ENCODE measurements at places on chromosomes 3 and 15. TPM values are rescaled to one million over a fixed set of nuclear protein-coding genes. Genes with fewer than 3 reads are reported as not detected.
A peak's percentile ranks its signal among the peaks of the same experiment; 100 is the strongest.

DNA sequence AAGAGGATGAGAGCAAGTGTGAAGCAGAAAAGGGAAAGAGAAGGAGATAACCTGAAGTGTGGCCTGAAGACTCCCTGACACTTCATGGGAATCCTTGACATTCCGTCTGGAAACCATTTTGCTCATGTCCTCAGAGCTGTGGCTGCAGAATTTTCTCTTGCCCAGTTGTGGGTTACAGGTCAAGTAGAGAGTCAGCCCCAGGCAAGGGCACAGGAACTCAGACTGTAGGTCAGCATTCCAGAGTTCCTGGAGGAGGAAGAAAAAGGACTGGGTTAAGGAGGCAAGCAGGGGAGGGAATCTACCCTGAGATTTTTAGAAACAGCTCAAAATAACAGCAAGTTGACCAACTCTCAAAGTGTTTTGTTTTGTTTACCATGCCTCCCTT is 4.1 kb upstream of the THSD4 start:
- no peak overlapping the region for H3K4me3 ChIP-seq
- no peaks in the 10 kb centered on the region for H3K27me3 ChIP-seq
- DNase-seq, result no peak
- no peaks in the 10 kb centered on the region for H3K4me1 ChIP-seq
- no peaks in the 10 kb centered on the region for H3K36me3 ChIP-seq

DNA sequence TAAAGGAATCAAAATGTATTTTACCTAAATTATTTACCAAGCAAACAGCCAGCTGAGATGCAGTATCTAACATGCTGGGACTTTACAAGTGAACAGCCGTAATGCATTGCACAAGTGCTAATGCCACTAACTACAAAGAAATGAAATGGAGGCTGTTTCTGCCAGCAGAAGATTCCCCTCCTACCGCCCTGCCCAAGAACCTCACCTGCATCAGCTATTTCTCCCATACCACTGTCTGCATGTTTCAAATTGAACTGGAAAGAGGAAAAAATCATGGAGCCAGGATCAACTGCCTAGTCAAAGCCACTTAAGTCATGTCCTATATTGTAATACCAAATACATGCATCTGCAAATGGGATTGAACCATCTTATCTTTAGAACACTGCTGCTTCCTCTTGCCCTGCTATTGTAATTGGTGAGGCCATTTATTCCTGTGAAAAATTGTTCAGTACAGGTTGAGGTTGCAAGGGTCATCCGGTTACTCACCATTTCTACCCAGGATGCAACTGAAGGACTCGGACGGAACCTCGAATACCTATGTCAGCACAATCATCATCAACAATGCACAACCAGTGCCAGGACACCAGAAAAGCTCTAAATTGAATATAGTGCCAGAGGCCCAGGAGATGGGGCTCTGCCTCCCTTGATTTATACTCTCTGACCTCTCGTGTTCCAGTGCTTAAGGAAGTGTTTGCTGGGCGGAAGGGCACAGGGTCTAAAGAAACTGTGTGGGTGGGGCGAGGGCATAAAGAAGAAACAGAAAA is 27.5 kb downstream of the ANXA2 start:
- no peaks in the 10 kb centered on the region for H3K36me3 ChIP-seq
- peaks cover 21% of the 10 kb centered on the region for H3K4me1 ChIP-seq
- DNase-seq, result peak; percentile 45
- no peak overlapping the region for H3K4me3 ChIP-seq
- no peaks in the 10 kb centered on the region for H3K27me3 ChIP-seq

GRCh38 chr3:55894605-55895004 is 407.5 kb upstream of the WNT5A start:
- DNase-seq, result no peak
- no peaks in the 10 kb centered on the region for H3K27me3 ChIP-seq
- H3K4me3 ChIP-seq, result no peak overlapping the region

DNA sequence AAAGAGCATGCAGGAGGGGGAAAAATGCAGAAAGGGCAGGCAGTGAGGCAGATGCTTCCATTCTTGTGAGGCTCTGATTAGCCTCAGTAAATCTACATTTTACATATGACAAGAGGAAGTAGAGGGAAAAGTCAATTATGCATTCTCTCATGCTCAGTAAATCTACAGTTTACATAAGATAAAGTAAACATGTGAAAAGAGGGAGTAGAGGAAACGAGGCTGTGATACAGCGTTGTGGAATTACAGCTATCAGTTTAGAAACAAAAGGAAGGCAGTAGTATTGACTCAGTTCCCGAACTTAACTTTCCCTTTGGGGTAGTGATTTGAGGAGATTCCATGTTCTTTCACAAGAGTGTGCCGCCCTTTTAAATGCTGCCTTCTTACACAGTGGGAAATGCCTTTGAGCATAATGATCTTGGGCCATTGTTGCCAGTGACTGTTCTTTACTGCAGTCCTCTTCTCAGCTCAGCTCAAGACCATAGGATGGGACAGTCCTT is 39.3 kb downstream of the OSTN start:
- no peaks in the 10 kb centered on the region for H3K4me1 ChIP-seq
- no peaks in the 10 kb centered on the region for H3K27me3 ChIP-seq
- no peak overlapping the region for H3K27ac ChIP-seq
- no peaks in the 10 kb centered on the region for H3K36me3 ChIP-seq
- H3K4me3 ChIP-seq, result no peak overlapping the region

DNA sequence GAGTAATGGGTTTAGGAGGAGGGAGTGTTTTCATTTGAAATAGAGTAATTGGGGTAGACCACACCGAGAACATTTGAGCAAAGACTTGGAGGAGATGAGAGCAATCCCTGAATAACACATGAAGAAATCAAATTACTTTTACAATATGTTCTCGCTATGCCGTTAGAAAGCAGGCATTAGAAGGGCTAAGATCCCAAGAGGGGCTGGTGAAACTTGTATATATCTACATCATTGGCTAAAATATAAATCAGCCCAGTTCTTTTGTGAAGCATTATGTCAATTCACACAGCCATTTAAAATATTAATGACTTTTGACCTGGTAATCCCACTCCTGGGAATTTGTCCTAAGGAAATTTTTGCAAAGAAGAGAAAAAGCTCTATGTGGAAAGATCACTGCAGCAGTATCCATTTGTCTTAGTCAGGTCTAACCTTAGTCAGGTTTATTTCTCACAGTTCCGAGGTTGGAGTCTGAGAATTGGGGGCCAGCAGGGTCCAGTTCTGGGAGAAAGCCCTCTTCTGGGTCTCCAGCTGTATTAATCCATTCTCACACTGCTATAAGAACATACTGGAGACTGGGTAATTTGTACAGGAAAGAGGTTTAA is 31.0 kb downstream of the CCDC32 start:
- H3K4me3 ChIP-seq, result no peak overlapping the region
- no peaks in the 10 kb centered on the region for H3K27me3 ChIP-seq
- no peak for DNase-seq
- H3K27ac ChIP-seq, result no peak overlapping the region
- H3K4me1 ChIP-seq, result no peaks in the 10 kb centered on the region

- no peaks in the 10 kb centered on the region for H3K36me3 ChIP-seq
- DNase-seq, result no peak
- no peaks in the 10 kb centered on the region for H3K27me3 ChIP-seq
- no peak overlapping the region for H3K27ac ChIP-seq
These were observed 38.1 kb downstream of the TM2D3 start for GRCh38 chr15:101614001-101614585.

DNA sequence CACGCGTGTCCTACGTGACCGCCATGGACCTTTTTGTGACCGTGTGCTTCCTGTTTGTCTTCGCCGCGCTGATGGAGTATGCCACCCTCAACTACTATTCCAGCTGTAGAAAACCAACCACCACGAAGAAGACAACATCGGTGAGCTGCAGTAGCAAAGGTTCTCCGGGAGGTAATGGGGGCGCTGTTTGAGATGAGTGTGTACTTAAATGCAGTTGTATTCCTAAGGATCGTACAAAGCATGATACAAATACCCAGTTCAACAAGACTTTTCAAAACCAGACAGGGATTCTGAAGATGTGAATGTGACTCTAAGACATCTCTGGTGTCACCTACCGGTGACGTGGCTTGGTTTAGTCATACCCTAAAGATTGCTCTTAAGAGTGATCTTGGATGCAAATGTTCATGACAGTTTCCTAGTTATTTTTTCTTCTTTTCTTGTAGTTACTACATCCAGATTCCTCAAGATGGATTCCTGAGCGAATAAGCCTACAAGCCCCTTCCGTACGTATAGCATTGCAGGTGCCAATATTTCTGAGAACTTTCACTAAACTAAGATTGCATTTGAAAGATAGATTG is 556.6 kb downstream of the GABRG3 start:
- no peak for DNase-seq
- H3K4me3 ChIP-seq, result no peak overlapping the region
- H3K27ac ChIP-seq, result no peak overlapping the region
- H3K4me1 ChIP-seq, result no peaks in the 10 kb centered on the region
- H3K36me3 ChIP-seq, result no peaks in the 10 kb centered on the region

DNA sequence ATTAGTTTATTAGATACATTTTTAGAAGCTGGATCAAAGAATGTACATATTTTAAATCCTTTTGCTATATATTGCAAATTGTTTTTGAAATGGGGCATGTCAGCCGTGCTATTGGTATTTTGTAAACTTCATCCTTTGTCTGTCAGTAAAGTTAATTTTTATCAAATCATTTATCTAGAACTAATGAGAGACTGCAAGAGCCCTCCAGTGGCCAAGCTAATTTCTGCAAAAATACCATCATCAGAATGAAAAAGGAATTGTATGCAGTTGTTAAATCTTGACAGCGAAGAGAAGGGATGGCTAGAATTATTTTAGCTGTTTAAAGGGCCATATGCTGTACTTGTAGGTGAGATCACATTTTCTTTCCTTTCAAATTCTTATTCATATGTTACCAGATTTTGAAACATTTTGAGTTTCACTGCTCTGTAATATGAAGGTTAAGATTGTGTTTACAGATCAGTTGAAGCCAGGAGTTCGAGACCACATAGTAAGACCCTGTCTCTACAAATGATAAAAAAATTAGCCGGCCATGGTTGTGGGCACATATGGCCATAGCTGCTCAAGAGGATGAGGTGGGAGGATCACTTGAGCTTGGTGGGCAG is 8.1 kb upstream of the CLDN11 start:
- no peak for DNase-seq
- no peaks in the 10 kb centered on the region for H3K4me1 ChIP-seq
- H3K27ac ChIP-seq, result no peak overlapping the region
- no peak overlapping the region for H3K4me3 ChIP-seq

DNA sequence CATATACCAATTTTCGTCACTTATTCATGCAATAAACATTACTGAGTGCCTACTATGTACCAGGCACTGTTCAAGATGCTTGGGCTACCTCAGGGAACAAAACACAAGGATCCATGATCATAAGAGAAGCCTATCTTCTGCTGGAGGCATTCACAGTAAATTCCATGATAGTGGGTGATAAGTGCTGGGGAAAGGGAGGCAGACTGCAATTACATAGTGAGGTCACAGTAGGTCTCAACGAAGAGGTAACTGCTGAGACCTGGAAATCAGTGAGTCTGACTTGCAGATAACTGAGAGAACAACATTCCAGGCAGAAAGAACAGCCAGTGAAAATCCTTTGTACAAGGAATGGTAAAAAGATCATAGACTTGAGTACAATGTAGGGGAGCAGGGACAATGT is 33.6 kb downstream of the RAF1 start:
- no peaks in the 10 kb centered on the region for H3K4me1 ChIP-seq
- H3K4me3 ChIP-seq, result no peak overlapping the region
- H3K36me3 ChIP-seq, result no peaks in the 10 kb centered on the region
- H3K27ac ChIP-seq, result no peak overlapping the region
- DNase-seq, result no peak

DNA sequence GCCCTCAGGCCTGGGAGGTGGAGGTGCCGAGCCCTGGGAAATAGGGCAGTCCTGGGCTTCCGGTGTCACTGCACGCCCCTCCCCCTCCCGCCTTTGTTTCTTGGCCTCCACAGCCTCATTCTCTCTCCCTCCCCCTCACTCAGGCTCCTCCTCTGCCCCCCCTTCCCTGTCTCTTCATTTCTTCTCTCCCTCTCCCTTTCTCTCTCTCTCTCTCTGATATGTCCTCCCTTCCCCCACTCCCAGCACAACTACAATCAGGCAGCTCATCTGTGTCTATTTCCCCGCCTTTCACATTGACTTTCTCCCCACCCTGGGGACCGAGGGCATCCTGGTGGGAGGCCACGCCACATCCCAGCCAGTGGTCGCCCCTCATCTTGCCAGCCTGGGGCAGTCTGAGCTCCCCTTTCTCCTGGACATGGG is 40.2 kb downstream of the IDH2 start:
- H3K27me3 ChIP-seq, result no peaks in the 10 kb centered on the region
- no peak overlapping the region for H3K4me3 ChIP-seq
- peaks cover 40% of the 10 kb centered on the region for H3K4me1 ChIP-seq
- peak overlapping the region; percentile 77 for H3K27ac ChIP-seq
- DNase-seq, result peak; percentile 82

DNA sequence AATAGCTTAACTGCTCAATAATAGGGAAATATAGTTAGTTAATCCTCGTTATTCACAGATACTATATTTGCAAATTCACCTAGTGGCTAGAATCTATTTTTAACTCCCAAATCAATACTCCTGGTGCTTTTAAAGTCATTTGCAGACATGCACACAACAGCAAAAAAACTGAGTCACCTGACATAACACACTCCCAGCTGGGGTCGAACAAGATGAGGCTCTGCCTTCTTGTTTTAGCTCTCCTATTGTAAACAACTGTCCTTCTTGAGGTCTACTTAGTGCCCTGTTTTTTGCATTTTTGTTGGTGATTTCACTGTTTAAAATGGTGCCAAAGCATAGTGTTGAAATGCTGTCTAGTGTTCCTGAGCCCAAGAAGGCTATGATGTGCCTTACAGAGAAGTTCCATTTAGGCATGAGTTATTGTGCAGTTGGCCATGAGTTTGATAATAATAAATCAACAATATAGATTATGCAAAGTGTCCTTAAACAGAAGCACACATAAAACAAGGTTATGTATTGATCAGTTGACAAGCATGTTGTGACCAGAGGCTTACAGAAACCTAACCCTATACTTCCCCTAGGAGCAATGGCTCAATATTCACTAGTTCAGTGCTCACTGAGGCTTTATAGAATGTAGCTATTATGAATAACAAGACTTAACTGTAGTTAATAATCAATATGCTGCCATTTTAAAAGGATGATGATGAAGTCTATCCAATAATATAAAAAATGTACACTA is 18.6 kb downstream of the MAP3K13 start:
- H3K27me3 ChIP-seq, result no peaks in the 10 kb centered on the region
- no peak for DNase-seq
- H3K4me3 ChIP-seq, result no peak overlapping the region

- H3K4me3 ChIP-seq, result no peak overlapping the region
- no peak overlapping the region for H3K27ac ChIP-seq
- DNase-seq, result no peak
These were observed 104.3 kb upstream of the FRMD4B start for GRCh38 chr3:69490235-69490634.

DNA sequence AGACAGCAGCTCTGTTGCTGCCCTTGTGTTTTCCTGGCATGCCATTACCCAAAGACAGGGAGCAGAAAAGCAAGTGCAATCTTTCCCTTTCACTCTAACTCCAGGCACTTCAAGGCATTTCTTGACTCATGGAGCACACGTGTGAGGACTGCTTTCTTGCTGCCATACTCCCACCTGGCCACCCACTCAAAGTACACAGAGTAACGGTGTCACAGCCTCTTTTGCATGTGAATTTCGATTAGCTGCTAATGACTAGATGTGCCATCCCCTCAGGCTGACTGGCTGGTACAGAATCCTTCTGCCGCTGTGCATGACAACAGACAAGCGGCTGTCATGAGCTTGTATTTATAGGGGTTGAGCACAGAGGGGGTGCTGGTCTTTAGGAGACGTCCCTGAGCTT is 380.6 kb downstream of the CTNNB1 start:
- no peaks in the 10 kb centered on the region for H3K4me1 ChIP-seq
- no peak overlapping the region for H3K27ac ChIP-seq
- no peaks in the 10 kb centered on the region for H3K36me3 ChIP-seq
- H3K4me3 ChIP-seq, result no peak overlapping the region
- H3K27me3 ChIP-seq, result no peaks in the 10 kb centered on the region

The ZPLD1 gene
- total RNA-seq, result 0.05 TPM

The HIGD2B gene
- total RNA-seq, result not detected

The CYP1A2 gene
- total RNA-seq, result not detected

The TNIK gene
- 30.9 TPM for total RNA-seq

The FBXL2 gene
- total RNA-seq, result 0.69 TPM

The CASR gene
- 0.16 TPM for total RNA-seq

All from colonic mucosa (tissue), 4 donors.